ENCODE measurements at places on chromosomes 3 and 15.

- no peak for DNase-seq
These were observed 18.1 kb upstream of the MUC4 start for GRCh38 chr3:195829897-195830254.

- DNase-seq: no peak
These were observed 8.9 kb downstream of the MUC4 start for GRCh38 chr3:195802795-195803194.

- DNase-seq: no peak
These were observed 207.1 kb downstream of the TBC1D2B start for GRCh38 chr15:77870195-77871065.

GRCh38 chr3:194554473-194555123 is 67.8 kb upstream of the ATP13A3 start:
- DNase-seq: no peak

- DNase-seq: no peak
These were observed 358.4 kb upstream of the SEMA6D start for GRCh38 chr15:47358876-47359275.

DNA sequence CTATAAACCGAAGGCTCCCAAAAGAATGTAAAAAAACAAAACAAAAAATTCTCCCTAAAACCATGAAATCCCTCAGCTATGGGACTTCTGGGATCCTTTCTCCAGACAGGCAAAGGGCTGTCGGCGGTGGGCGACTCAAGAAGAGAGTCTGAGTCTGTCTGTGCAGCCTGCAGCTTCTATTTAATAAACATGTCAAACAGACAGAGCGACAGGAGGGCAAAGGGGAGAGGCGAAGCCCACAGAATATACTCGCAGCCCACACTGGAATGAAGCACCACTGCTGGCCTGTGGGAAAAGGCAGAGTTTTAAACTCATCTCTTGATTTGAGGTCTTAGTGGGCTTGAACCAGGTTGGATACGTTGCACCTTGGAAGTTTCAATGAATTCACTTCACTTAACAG is 40.2 kb downstream of the ISL2 start:
- no peak for DNase-seq

- no peak for DNase-seq
These were observed 39.7 kb upstream of the VEPH1 start for GRCh38 chr3:157542711-157543500.

- no peak for DNase-seq
These were observed 5.0 kb upstream of the ARRDC4 start for GRCh38 chr15:97955529-97955928.

DNA sequence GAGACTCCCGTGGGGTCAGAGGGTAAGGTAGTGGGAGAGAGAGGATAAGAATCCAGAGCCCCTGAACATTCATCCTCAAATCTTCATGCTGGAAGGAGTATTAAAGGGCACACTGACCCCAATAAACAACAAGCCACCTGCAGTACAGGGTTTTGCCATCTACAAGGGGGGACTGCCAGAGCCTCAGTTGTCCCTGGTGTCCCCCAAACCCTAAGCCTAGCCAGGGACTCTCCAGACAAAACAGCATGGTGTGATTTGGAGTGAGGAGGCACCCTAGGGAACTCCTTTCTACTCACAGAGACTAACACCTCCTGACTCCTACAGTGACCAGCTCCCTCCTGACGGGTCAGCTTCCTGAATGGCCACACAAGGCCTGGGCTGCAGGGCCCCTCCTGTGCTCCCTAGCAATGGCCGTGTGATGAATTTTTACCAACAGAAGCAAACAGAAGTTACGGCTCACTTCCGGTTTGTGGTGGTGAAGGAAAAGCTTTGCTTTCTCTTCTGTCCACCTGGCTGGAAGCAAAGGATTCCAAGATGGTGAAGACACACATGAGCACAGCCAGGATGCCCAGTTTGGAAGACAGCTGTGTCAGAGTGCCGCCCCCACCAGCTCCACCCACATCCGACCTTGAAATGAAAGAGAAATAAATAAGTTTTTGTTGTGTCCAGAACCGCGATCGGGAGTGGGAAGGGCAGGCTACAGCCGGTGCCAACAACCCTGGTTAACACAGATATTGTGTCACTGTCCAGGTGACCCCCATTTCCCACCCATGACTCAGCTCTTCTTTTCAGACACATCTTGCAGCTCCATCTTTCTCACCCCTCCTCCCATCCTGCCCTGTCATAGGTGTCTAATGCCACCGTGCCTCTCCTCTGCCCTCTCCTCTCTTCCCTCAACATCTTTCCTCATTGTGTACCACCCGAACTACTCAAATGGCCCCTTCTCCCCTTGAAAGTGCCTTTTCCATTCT is 69.6 kb upstream of the ATP13A3 start:
- DNase-seq: no peak

GRCh38 chr15:32152574-32152973 is 122.3 kb downstream of the CHRNA7 start:
- DNase-seq: no peak

DNA sequence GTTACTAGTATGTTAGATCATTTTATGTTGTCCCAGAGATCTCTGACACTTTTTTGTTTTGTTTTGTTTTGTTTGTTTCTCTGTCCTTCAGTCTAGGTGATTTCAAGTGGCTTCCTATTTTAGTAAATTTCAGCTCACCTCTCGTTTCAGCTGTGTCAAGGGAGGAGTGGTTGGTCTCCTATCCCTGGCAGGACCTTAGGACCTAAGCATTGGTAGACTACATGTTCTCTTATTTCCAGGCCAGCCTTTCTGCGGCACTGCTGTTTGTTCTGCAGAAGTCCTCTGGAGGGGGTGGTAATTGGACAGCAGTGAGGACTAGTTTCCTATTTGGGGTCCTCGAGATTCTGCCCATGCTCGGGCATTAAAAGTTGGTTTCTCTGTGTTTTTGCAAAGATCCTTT is 31.8 kb downstream of the MGA start:
- no peak for DNase-seq

- DNase-seq: no peak
These were observed 1006.7 kb upstream of the NR2F2 start for GRCh38 chr15:95323796-95324195.

DNA sequence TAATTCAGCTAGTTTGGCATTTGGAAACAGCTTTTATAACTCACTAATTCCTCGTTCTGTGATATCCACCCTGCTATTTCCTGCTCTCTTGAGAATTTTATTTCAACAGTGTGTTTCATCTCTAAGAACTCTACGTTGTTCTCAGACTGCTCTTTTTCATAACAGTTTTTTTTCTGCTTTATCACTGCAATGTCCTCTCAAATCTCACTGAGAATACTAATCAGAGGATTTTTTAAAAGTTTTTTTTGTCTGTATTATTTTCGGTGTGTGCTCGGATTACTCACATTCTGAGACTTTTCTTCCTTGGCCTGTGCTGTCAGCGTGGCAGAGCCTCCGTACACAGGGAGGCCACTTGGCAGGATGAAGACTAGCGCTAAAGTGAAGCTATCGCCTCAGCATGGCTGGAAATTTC is 59.4 kb upstream of the NEO1 start:
- no peak for DNase-seq

- DNase-seq: no peak
These were observed 116.0 kb upstream of the MRPS22 start for GRCh38 chr3:139227827-139228226.

- no peak for DNase-seq
These were observed 147.1 kb upstream of the RGMA start for GRCh38 chr15:93235926-93236780.

GRCh38 chr3:135565546-135565945 is 400.0 kb upstream of the PPP2R3A start:
- DNase-seq: no peak

DNA sequence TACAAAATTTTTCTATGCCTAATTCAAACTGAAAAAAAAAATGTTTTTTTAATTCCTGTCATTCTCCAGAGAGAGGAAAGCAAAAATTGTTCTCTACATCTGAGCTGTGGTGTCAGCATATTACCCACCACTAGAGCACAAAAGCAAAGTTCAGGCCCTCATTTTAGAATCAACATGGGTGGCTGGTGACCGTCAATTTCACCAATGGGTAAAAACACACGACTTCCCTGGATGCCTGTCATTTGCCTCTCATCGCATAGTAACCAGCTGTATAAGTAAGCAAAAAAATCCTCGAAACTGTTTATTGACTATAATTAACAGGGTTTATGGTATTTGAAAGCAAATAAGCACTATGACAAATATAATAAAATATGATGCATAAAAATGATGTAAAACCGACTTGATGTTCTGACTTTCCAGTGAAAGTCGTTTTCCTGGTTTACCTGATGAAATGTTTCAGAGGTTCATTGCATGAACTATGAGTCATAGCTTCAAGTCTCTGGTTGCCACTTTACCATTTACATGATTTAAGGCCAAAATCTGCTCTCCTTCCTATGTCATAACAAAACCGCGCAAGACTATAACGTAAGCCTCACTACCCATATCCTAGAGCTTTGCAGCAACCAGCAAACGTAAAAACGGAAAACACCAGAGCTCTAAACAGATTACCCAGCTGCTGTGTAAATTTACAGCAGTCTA is 60.5 kb downstream of the THBS1 start:
- no peak for DNase-seq
